ENCODE measurements at places on chromosomes 4 and X.

DNA sequence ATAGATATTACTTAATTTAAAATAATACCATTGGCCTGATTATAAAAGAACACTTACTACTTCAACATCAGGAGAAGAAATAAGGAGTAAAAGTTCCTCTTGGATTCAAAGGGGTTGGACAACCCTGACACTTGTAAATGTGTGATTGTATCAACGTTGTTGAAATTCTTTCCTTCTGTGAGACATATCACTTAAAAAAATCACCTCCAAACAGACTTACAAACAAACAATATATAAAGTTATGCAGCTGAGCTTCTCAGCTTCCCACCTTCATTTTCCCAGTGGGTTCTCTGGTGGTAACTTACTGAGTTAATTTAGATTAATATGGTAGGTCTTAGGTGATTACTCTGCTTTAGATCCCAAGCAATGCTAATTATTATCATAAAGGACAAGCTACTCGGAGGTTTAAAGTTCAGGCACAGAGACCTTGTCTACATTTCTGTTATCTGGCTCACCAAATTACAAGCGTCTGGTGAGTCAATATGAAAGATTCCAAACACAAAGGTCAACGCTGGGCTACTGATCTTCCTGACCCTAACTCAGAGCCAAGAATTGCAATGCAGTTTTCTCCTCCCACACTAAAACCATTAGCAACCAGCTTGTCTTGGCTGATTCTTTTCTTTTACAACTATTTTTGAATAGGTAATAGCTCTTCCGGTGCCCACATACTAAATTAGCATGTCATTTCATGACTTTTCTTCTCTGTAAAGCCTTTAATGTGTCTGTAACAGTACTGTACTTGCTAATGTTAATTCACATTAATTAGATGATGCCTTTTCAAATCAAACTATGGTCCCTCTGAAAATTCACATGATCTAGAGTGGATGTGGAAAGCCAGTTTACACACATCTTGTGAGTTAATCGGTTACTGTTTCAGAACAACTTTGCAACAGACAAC lies 157.6 kb downstream of the RASL11B start:
- DNase-seq = no peak

DNA sequence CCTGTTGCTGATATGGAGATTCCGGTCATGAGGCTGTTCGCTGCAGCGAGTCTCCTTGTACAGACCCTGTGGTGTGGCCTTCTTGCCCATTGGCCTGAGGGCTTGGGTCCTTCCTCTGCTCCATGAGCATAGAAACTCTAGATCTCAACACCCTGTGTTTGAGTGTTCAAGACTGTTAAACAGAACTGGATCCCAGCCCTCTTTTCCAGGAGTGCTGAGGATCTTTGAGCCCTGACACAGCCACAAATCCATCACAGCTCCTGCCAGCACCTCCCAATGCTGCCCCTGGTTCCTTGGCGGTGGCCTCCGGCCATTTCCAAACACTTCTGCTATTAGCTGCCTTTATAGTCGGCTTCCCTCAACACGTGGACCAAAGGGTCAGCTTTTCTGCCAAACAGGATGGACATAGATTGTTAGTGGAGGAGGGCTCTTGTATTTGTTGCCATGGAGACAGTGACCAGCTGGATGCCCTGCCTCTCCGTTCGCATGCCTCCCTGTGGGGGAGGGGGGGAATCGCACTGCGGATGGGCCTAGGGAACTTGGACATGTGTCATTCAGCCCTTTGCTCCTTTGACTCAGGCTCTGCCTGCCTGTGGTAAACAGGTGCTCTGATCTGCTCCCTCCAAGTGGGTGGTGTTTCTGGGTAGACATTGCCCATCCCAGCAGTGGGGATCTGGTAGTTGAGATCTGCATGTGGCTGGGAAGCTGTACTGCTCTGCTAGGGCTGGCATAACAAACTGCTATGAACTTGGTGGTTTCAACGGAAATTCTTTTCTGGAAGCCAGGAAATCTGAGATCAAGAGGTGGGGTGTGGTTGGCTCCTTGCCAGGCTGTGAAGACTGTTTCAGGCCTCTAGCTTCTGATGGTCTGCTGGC lies 6.9 kb upstream of the WDR1 start:
- peak; percentile 37 for DNase-seq

DNA sequence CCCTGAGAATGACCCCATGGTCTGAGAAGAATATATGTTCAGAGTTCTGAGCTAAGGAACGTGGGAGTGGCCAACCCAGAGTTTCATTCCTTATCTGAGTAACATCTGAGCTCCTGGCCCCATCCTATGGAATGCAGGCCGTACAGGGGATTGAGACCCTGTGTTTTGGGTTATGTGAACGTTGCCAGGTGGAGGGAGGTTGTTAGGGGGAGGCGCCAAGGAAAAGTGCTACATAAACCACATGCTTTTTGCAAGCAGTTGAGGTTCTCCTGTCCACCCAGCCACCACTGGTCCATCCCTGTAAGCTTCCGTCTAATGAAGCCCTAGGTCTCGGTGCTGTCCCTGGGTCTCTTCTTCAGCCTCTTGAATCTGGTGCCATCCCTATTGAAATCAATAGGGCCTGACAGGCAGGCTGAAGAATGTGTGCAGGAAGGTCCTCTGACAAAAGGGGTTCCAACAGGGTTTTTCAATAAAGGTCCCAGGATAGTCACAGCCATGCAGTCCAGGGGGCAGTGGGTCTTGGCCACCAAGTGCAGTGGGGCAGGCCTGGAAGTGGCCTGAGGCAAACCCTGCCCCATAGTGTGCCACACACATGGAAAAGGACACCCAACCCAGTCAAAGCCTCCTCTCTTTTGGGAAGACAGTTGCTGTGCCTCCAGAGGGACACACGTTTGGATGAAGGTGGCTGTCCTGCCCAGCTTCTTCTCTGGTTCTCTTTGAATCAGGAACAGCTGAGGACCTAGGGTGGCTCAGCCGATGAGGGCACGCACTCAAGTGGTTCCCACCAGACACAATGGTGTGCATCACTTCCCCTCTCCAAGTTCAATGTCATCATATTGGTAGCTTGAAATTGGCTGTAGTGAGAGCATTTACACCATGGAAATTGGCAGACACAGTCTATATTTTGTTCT lies 53.5 kb downstream of the HTRA3 start:
- DNase-seq = no peak

DNA sequence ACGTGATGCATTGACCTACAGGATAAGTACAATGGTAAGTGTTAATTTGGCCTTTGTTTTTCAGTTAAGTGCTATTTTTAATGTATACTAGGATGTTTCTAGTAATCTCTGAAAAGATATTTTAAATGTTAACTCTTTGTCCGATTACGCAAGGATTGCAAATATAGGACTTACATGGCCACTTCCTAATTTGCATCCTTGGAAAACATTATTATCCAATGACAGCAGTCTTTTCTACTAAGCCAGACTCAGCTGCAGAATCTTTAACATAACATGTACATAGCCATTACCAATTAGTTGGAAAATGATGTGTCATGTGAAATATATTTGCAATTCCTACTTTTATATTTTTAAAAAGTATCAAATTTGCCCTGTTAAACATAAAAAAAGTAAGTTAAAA lies 124.7 kb downstream of the MID1 start:
- DNase-seq = no peak

GRCh38 chrX:71577682-71578081 lies 555 bp upstream of the GCNA start:
- DNase-seq = no peak

GRCh38 chr4:4888695-4889094 lies 29.2 kb downstream of the MSX1 start:
- DNase-seq = no peak
